ENCODE measurements at places on chromosomes 2 and 18. TPM values are rescaled to one million over a fixed set of nuclear protein-coding genes. Genes with fewer than 3 reads are reported as not detected.

GRCh38 chr2:70121627-70122372 lies 34.5 kb downstream of the PCBP1 start:
- DNase-seq = no peak

ST8SIA3 gene
- total RNA-seq = not detected

SERPINB10 gene
- total RNA-seq = not detected

- DNase-seq = peak; percentile 71
Measured at GRCh38 chr18:35949903-35950627, 22.4 kb upstream of the RMP24 start.

RAD51AP2 gene
- total RNA-seq = under 0.01 TPM

GRCh38 chr2:64601034-64601754 lies 52.5 kb downstream of the SERTAD2 start:
- peak; percentile 30 for DNase-seq

DCC gene
- total RNA-seq = not detected

DNA sequence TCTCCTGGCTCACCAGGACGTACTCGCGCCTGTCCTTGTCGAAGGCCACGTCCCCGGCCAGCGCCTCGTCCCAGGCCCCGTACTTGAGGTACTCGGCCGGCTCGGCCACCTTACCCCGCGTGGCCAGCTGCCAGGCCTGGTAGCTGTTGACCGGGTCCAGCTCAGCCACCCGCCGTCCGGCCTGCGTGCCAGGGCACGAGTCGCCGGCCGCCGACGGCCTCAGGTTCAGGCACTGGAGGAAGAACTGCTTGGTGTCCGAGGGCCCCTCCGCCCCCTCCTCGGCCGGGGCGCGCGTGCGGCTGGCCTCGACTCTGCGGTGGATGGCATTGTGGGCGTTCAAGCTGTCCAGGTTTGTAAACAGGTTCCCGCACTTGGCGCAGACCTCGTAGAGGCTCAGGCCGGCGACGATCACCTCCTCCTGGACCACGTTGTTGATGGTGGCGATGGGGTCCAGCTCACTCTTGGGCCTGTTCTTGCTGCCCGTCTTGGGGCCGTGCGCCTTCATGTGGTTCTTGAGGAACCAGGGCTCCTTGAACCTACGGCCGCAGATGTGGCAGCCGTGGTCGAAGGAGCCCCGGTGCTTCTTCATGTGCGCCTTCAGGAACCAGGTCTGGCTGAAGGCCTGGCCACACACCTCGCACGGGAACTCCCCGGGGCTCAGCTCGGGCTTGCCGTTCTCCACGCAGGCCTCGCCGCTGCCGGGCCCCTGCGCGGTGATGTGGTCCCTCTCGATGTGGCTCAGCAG lies 53.2 kb downstream of the ZNF516 start:
- no peak for DNase-seq

GRCh38 chr2:105100046-105100840 lies 62.4 kb downstream of the MRPS9 start:
- DNase-seq = no peak

DNA sequence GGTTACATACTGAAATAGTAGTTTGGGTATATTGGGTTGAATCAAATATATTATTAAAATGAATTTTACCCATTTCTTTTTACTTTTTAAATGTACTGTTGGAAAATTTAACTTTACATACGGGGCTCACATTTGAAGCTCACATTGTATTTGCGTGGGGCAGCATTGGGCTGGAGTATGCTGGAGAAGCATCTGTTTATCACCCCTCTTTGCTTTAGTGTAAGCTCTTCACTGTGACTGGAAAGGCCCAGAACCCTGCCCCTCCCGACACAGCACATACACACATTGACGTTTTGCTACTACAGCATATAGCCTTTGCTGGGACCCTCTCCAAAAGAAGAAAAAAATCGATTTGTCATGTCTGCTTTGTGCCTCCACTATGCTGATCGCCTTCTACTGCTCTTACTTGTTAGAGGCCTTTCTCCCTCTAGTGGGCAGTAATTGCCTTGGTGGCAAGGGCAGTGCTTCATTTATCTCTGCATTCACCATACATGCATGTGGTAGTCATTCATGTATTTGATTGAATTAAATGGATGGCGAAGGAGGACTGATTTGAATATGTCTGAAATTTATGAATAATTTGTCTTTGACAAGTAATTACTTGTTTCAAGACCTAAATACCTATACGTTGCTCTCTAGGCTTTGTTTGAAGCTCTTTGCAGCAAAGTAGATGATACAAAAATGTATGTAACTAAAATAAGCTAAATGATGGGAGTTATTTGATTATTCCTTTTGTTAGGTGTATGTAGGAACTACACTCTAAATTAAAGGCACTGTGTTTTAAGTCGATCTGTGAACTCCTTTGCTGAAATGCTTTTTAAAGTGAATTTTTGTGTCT lies 37.4 kb downstream of the VAPA start:
- DNase-seq = peak; percentile 78

DYNAP gene
- not detected for total RNA-seq

DNA sequence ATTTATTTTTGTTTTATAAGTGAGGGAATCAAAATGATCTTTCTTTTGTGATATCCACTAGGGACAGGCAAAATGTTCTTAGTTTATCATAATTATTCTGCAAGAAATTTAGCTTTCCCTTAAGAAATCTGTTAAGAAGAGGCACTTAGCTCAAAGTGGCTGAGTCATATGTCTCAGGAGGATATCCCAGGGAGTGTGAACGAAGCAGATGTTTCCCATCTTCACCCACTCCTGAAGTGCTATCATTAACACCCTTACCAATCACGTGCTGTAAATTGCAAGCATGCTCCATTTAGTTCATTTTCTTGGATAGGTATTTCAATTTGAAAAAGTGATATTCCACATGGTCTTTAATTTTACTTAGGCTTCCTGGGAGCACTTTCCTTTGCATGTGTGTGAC lies 774.3 kb upstream of the TMEFF2 start:
- DNase-seq = no peak

DNA sequence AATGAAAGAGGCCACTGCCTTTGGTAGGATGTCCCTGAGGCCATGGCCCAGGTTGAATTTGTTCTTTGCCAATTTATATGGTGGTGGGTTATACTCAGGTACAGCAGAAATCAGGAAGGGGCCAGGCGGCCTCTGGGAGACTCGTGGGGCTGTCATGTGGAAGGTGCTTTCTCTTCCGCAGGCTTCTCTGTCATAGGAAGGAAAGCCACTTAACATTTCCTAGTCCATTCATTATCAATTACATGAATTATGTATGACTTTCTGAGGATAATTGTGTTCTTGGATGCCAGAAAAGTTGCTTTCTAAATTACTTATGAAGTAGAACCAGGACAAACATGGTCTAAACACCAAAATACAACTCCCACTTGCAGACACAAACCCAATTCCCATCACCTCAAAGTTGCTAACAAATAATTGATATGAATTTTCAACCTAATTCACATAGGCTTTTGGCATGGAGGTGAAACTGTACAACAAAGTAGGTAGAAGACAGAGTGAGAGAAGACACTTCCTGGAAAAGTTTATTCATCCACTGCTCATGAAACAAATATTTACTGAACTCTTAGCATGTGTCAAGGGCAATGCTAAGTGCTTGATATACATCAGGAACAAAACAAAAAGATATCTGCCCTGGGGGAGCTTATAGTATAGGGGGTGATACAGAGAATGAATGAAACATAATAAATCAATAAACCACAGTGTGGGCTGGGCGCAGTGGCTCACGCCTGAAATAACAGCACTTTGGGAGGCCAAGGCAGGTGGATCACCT lies 50.5 kb upstream of the CHMP1B start:
- no peak for DNase-seq
